ENCODE measurements at places on chromosomes 2 and 18.

- peak; percentile 43 for DNase-seq
Observed at GRCh38 chr2:45928946-45929345, 277.5 kb downstream of the PRKCE start.

DNA sequence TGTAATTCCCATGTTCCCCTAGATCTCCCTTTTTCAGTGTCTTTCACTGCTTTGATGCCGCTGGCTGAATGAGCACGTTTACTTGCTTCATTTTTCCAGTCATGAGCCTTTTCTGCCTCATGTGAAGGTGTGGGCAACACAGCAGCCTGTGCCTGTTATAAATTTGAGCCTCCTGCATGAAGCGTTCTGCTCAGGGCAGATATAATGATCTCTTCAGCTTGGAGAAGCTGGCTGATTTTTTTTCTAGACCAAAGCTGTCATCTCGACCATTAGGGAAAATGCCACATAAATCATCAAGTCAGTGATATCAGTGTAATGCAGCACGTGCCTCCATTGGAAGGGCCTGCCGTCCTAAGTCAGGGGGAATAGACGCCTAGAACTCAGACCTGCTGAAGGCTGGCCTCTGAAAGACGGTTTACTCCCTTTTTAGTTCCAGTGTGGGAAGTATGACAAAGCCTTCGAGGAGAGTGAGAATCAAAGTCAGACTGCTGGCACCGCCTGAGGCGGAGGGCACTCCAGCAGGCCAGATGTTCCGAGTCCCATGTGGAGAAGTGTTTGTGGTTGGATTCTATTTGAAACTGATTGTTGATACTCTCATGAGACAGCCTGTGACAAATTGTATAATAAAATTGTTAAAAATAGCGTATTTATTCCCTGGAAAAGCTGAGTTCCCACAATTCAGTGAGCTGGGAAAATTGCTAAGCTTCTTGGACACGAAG, 196.5 kb downstream of the MYO1B start:
- DNase-seq, result no peak

DNA sequence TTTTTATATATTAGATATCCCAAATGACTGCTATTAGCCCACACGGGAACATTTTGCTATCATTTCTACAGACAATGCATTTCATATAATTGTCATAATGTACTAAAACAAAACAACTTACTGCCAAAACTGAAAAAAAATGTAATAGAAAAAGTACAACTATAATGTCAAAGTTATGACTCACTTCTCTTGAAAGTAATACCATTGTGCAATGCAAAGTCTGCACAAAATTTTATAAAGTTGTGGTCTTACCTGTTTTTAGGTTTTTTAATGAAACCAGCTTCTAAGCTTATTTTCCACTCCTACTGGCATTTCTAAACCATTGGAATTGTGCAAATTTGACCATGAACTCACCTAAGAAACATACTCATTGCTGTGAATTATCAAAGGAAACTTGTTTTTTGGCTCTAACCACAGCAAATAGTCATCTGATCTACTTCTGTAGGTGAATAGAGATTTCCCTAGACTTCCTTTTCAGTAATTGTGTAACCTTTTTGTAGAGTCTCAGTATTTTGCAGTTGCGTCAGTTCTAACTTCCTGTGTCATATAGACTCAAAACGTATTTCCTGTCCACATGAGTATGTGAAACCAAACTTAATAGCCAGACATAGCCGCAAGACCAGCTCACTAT, 31.9 kb upstream of the TFPI start:
- no peak for DNase-seq

DNA sequence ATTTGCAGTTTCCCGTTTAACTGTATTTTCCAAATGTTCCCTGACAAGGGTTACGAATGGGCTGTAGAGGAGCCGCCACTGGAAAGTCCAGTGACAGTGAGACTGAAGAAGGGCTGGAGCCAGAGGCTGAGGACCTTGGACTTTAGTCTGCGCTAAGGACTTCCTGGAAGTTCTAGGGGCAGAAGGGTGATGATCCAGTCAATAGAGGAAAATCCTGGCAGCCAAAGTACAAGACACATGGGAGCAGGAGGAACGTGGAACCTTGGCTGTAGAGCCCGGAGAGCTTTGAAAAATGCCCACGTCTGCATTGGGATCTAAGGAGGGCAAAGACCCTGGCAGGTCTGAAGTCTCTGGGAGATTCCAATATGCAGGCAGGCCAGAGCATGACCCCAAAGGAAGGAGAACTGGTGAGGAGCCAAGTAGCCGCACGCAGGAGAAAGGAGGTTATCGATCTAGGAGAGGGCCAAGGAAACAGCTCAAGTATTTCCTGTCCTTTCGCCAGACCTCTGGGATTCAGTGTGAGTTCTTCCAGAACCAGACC, 28.5 kb downstream of the MBP start:
- DNase-seq, result no peak

- DNase-seq, result no peak
Observed at GRCh38 chr2:129721236-129721635, 258.2 kb upstream of the RAB6C start.

GRCh38 chr2:141331127-141331526, 799.7 kb downstream of the LRP1B start:
- no peak for DNase-seq

GRCh38 chr18:76524900-76525698, 30.1 kb upstream of the ZNF516 start:
- DNase-seq, result no peak

- no peak for DNase-seq
Observed at GRCh38 chr2:48332286-48332685, 197.7 kb upstream of the STON1 start.

GRCh38 chr18:51614033-51614432, 416.6 kb upstream of the MEX3C start:
- DNase-seq, result no peak

DNA sequence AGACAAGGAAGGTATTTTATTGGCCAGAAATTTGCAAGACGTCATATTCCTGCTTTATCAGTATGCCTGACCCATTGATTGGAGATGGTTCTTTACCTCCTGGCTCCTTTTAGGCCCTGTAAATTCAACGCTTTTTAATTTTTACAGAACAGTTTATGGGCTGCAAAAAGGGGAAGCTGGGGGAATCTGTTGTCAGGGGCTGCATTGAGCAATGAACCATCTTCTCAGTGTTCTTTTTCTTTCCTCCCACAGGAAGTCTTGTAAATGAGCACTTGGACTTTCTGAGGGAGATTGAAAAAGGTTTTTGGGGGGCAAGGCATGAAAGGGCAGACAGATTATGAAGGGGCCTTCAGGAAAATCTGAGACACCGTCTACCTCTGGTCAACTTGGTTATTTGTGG, 503.6 kb upstream of the TNP1 start:
- no peak for DNase-seq

DNA sequence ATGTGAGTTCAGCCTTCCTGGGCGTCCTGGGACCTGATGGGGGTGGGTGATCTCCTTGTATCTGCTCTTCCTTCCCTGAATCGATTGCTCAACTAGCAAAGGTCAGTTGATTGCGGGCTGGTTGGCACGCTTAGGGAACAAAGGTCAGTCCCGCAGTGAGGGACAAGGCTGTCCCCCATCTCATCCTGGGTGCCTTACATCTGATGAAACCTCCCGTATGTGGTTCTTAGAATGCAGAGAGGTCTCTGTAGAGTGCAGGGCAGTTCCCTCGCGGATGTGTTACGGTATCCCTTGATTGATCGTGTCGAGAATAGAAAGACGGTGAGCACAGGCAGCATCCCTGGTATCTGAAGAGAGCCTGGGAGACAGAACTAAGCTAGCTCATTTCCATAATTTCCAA, 56.4 kb upstream of the RBM44 start:
- no peak for DNase-seq

DNA sequence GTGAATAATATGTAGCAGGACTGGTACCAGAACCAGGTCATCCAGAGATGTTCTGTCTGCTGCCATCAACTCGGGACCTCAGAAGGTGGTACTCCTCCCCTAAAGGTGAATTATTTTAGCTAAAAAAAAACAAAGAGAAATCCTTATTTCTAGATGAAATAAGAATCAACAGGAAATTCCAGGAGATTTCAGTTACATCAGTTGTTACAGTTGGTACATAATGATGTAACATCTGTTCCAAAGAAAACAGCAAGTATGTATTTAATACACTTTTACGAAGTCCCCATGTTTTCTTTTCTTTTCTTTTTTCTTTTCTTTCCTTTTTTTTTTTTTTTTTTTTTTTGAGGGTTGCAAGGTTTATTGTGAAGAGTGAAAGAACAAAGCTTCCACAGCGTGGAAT, 33.6 kb upstream of the CD28 start:
- no peak for DNase-seq

DNA sequence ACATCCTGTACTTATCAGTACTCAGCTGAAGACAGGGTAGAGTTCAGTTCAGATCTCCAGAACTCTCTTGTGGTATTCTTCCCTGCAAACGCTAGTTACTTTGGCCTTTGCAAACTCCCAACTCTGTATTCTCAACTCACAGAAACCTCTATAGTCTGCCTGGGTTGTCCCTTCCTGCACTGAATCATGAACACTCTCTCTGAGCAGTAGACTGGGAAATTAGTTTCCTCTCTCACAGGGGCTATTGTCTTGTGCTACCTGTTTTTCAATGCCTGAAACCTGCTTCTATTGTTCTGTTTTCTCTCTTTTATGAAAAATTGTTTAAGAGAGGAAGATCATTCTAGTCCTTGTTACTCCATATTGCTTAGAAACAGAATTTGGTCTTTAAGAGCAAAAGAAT, 134.7 kb downstream of the VIT start:
- DNase-seq, result no peak

DNA sequence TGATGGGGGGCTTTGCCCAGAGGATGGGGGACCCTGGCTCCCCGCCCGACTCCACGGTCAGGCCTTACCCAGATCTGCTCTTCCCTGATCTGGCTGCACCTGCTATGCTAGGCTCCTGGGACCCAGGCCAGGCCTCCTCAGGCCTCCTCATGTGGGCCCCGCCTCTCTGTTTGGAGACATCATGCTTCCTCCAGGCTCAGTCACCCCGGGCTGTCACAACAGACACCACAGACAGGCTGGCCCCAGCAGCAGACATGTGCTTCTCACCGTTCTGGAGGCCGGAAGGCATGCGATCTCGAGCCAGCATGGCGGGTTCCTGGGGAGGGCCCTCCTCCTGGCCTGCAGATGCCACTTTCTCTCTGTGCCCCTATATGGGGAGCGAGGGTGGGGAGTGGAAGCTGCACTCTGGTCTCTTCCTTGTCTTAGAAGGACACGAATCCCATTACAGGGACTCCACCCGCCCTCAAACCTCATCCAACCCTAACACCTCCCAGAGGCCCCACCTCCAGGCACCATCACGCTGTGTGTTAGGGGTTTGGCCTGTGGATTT, 10.8 kb upstream of the NEU4 start:
- no peak for DNase-seq

- no peak for DNase-seq
Observed at GRCh38 chr2:10514273-10514672, 66.1 kb upstream of the ODC1 start.

GRCh38 chr2:141301551-141301950, 829.3 kb downstream of the LRP1B start:
- DNase-seq, result no peak

DNA sequence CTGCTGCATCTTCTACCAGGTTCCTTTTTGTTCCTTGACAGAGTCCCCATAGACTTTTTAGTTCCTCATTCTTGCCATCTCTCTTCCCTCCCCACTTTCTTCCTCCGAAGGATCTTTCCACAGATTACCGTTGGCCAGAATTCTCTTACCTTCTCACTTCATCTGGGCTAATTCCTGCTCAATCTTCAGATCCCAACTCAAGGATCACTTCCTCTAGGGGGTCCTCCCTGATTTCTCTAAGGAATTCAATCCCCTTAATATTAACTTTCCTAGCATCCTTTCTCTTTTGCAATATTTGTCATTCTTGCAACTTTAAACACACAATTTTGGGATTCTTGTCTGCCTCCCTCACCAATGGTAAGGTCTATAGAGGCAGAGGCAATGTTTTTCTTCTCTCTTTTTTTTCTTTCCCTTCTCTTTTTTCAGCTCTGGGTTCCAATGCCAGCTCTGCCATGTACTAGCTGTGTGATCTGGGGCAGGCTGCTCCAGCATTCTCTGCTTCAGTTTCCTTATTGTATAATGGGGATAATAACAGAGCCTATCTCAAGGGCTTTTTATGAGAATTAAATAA, 5.4 kb upstream of the KCNE4 start:
- no peak for DNase-seq

- no peak for DNase-seq
Observed at GRCh38 chr2:234761910-234762309, 189.9 kb upstream of the SH3BP4 start.

GRCh38 chr2:41992671-41993434, 55.0 kb upstream of the PKDCC start:
- no peak for DNase-seq

DNA sequence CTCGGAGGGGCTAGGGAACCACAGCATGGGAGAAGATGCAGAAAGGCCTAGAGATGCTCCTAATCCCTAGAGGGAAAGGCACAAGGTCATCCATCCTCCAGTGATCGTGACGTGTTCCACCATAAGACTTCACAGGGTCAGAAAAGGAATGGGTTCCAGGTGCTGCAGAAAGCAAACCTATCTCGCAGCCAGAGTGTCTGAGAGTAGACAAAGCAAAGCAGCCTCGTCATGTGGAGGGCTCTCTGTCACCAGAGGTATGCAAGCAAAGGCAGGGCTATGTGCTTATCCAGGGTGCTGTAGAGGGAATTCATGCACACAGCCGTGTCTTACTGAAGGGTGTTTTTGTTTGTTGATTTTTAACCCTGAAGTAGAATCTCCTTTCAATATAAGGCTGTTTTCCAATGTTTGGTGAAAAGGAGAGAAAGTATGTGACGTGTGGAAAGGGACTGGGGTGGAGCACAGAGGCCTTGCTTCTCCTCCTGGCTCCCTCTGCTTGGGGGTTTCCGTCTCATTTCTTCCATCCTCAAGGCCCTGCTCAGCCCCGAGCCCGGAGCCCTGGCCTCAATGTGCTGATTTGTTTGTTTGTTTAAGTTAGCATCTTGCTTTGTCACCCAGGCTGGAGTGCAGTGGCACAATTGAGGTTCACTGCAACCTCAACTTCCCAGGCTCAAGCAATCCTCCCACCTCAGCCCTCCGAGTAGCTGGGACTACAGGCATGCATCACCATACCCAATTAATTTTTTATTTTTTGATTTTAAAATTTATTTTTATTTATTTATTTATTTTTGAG, 3.0 kb downstream of the GPR55 start:
- DNase-seq, result no peak

DNA sequence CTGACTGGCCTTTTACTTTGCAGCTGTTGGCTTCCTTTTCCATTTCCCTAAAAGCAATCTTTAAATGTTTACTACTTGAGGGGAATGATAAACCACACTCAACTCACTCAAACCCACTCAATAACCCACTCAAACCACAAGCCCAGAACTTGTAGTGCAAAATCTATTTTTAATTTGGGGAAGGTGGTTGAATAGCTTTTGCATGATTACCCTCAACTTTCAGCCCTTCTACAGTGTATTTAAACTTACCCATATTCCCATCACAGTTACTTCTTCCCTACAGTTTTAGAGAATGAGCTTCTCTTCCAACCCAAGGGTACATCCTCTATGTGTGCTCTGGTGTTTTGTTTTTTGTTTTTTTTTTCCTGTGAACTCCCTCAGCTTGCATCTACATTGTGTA, 636.1 kb downstream of the TDRD15 start:
- no peak for DNase-seq

- DNase-seq, result no peak
Observed at GRCh38 chr2:180058993-180059392, 51.9 kb upstream of the CWC22 start.

- DNase-seq, result no peak
Observed at GRCh38 chr18:10895976-10896375, 253.4 kb downstream of the PIEZO2 start.

GRCh38 chr2:105243961-105244360, 2.4 kb downstream of the GPR45 start:
- DNase-seq, result no peak

- DNase-seq, result no peak
Observed at GRCh38 chr18:72460210-72460680, 83.9 kb downstream of the CBLN2 start.

GRCh38 chr2:1586251-1586922, 157.9 kb downstream of the PXDN start:
- DNase-seq, result no peak

Measured in NCI-H187 treated with DMSO at 0.1 percent for 48 hours (cell line).